ENCODE measurements at places on chromosomes 13 and 19.
A peak's percentile ranks its signal among the peaks of the same experiment; 100 is the strongest.

GRCh38 chr13:40579535-40579934 lies 86.9 kb downstream of the FOXO1 start:
- no peak for DNase-seq

DNA sequence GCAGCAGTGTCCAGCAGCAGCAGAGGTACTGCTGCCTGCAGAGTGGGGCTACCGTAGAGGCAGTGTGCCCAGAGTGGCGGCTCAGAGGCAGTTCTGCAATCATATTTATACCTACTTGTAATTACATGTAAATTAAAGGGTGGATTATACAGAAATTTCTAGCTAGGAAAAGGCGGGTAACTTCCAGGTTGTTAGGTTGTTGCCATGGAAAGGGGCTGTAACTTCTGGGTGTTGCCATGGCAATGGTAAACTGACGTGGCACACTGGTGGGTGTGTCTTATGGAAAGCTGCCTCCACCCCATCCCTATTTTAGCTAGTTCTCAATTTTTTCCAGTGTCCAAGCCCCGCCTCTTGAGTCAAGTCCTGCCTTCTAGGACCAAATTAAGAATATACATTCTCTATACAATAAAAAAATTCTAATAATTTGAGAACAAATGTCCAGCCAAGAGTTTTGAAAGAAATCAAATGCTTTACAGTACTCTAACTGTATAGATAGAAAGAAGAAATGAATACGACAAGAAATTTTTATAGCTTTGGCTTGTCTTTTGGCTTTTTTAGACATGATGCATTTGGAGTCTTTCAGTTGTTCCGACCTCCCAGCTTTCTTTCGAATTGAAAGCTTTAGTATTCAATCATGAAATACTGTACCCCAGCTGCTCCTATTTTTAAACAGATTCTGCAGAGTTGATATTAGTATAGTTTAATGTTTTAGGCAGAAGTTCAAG lies 816.6 kb downstream of the DIAPH3 start:
- no peak for DNase-seq

DNA sequence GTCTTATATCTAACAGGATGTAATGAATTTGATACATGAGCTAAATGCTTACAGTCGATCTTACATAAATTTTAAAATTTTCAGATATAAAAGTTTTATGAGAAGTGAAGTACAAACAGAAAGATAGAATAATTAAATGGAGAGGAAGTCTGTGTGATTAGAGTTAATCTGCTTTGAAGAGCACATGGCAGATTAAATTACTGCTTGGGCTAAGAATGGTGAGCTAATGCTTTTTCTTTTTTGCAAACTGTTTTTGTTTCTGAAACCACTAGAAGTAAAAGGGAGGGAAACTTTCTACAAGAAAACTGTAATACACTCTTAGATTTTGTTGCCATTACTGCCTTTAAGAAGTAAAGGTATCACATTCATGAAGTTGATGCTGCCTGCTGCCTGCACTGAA lies 96.3 kb upstream of the SPRY2 start:
- DNase-seq, result no peak

GRCh38 chr13:25929816-25930215 lies 122.0 kb downstream of the SHISA2 start:
- DNase-seq, result no peak

DNA sequence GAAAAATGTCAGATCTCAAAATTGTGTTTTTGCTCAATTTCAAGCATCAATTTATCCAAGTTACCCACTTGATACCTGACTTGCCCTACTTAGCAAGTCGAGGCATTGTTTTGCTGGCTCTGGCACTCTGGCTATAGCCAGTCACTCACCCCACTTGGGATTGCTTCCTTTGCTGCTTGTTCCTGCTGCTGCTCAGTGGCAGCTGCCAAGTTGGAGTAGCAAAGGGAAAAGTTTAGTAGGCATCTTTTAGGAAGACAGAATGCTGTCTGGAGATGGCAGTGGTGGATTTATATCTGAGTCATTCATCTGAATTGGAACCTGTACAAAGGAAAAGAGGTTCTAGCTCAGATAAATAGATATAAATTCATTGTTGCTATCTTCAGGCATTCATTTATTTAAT lies 41.2 kb downstream of the PCCA start:
- DNase-seq, result no peak

GRCh38 chr19:37506387-37507166 lies at the start of gene ZNF793:
Gene ZNF793, plus strand, starts transcription at chr19:37506939. Its CDS starts 16,501 bp downstream, at chr19:37523440.
- peak; percentile 77 for DNase-seq

DNA sequence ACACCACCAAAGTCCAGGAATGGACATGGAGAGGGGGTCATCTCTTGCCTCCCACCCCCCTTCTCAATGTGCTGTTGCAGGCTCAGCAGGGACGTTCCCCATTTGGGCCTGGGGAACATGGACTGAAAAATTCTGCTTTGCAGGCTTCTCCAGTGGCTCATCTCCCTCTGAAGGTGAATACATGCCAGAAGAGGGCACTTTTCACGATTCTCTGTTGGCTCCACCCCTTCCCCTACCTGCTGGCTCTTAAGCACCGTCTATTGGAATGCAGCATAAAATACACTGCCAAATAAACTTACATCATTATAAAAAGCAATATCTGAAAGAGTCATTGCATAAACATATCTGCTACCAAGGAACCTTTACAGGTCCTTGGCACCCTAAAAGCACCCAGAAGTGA lies 35.7 kb downstream of the NHLRC3 start:
- no peak for DNase-seq

- DNase-seq, result no peak
These were observed 16.5 kb downstream of the TYK2 start for GRCh38 chr19:10363789-10364281.

GRCh38 chr19:22257916-22258315 lies 28.3 kb upstream of the ZNF729 start:
- DNase-seq, result no peak

GRCh38 chr13:99822820-99823219 lies 148.7 kb downstream of the ZIC5 start:
- no peak for DNase-seq

- no peak for DNase-seq
These were observed 50.0 kb downstream of the PTPRS start for GRCh38 chr19:5290336-5291262.

DNA sequence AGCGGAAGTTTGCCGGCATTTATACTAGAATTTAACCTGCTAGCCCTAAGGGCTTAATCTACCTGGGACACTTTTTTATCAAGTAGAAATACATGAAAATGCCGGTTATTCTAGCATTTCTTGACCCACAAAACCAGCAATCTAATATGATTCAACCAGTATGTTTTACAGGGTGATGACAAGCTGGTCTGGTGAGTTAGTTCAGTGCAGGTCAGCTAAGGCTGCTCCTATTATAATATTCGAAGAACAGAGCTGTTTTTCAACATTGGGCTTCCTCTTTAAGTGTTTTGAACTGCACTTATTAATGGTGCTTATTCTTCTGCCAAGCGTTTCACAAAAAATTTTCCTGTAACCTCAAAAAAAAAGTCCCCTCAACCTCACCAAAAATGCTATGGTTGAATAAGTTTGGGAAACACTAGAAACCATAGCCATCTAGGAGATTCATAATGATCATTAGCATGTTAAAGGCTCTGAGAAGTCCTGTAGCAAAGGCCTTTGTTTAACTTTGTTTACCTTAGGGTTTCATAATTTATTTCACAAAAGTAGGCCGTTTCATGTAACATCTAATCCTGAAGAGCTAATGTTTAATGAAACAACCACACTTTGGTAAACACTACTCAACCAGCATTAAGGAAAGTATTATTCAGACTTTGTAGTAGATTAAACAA lies 526.6 kb downstream of the KLF12 start:
- DNase-seq, result no peak

GRCh38 chr13:110826861-110827672 lies 87.8 kb downstream of the ANKRD10 start:
- no peak for DNase-seq

GRCh38 chr13:20131057-20131832 lies 29.6 kb downstream of the GJA3 start:
- no peak for DNase-seq

- DNase-seq, result no peak
These were observed 27.8 kb upstream of the F2RL3 start for GRCh38 chr19:16861011-16861410.

DNA sequence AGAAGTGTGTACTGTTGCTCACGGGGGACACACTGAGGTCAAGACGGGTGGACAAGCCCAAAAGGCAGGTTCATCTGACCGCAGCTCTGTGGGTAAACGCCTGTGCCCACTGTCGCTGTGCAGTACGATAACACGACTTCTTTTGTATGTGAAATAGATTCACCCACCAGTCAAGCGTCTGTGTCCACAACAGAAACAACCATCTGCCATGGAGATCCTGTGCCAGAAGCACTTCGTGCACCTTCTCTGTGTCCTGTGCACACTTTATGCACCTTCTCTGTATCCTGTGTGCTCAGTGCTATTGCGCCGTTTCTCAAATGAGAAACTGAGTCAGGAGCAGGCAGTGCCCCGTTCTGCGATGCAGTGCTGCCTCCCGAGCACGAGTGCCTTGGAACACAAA lies 138.9 kb downstream of the ATP11A start:
- DNase-seq, result no peak

- DNase-seq, result no peak
These were observed 6.3 kb downstream of the ARRDC5 start for GRCh38 chr19:4896372-4896771.

- no peak for DNase-seq
These were observed 18.5 kb downstream of the BRSK1 start for GRCh38 chr19:55302318-55302703.

- no peak for DNase-seq
These were observed 2684.3 kb upstream of the PCDH20 start for GRCh38 chr13:64099994-64100393.

- DNase-seq, result no peak
These were observed 7.9 kb upstream of the SIGLEC9 start for GRCh38 chr19:51116736-51117286.

DNA sequence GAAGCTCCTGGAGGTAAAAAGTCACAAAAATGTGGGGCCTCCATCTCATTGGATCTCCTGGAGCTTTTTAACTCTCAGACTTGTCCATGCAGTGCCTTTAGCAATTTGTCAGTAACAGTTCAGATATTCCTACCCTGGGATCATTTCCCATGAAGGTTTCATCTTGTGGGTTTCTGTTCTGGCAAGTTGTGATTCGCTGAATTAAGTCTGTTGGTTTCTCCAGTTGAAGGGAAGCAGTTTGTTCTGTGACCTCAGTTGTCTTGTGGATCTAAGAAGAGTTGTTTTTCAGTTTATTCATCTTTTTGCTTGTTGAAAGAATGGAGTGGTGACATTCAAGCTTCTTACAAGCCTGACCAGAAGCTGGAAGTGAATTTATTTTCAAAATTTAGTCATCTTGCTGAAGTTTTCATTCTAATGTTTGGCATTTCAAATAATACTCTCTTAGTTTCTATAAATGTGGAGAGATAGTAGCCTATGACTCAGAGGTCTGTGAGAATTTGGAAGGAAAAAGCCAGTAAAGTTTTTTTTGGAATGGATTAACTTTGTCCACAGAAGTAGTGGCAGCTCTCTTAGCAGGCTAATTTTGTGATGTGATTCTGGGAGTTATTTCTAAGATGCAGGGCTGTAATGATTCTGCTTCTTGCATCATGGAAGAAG lies 120.1 kb upstream of the CSNK1A1L start:
- no peak for DNase-seq

GRCh38 chr13:94322925-94323763 lies 156.3 kb downstream of the DCT start:
- DNase-seq, result no peak

GRCh38 chr13:29483211-29483610 lies 112.3 kb downstream of the SLC7A1 start:
- no peak for DNase-seq

- DNase-seq, result no peak
These were observed 86.5 kb downstream of the COL4A1 start for GRCh38 chr13:110220471-110220870.

DNA sequence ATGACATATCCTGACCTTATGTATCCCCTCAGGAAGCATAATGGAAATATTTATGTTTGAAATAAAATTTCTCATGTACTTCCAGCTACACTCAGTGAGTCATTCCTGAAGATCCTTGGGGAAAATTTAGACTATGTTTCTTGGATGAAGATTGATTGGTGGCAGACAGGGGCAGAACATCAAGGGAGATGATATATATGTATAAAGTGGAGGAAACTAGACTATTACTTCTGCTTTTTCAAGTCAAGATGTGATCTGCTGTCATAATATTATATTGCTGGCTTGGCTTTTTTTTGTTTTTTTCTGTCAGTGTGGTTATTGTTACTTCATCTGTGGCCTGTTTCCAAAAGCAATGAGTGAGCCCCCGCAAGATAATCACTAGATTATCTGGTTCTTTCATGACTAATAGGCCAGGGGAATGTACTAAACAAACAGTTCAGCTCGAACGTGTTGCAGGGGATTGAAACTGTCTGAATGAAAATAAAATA lies 87.2 kb upstream of the TNFSF11 start:
- no peak for DNase-seq

GRCh38 chr19:11447347-11448262 lies 12.2 kb downstream of the PRKCSH start:
- DNase-seq, result no peak

- DNase-seq, result no peak
These were observed 605.7 kb downstream of the FGF9 start for GRCh38 chr13:22276616-22277015.

DNA sequence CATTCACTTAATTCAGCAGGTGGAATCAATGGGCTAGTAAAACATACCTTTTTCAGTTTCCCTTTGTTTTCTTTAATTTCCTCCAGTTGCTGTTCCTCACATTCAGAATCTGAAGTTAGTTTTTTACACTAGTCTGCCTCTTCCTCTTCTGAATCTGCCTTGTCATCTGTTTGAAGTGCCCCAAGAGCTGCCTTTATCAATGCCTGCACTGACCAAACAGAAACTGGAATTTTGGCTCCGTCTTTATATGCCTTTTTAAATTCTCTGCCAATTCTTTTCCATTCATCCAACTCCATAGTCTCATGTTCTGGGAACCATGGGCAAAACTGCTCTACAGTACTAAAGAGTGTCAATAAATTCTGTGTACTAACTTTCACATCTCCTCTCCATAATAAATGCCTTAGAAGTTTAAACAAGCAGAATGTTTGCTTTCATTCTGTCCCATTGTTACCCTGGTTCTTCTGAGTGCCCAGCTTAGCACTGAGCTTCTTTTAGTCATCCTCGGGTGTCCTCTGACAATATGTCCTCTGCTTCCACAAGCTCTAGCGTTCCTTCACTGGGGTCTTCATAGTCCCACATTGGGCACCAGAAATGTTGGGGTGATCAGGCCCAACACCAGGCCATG lies 154.2 kb downstream of the ZNF486 start:
- no peak for DNase-seq

GRCh38 chr13:41942462-41943094 lies 18.3 kb downstream of the VWA8 start:
- DNase-seq, result no peak

DNA sequence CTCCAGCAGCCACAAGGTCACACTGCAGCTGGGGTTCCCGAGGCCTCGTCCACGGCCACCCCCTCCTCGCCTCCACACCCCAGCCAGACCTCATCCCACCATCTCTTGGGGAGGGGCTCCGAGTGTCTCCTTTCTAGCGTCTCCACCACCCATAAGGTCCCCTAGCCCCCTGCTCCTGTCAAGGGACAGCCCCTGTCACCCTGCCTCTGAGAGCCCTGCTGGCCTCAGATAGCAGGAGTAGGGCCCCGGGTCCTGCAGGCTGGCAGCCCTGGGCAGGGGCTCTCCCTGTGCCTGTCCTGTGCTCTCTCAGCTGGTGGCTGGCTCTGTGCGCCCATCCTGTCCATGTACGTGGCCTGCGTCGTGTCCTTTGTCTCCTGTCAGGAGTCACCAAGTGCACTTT lies 17.0 kb downstream of the COMP start:
- no peak for DNase-seq
